ENCODE measurements at places on chromosomes 4 and X.

GRCh38 chrX:136662104-136662503 is 14.1 kb downstream of the CD40LG start:
- DNase-seq, result no peak

GRCh38 chr4:80903020-80903419 is 127.5 kb upstream of the BMP3 start:
- DNase-seq, result no peak

- no peak for DNase-seq
Measured at GRCh38 chrX:133188631-133189030, 29.5 kb downstream of the TFDP3 start.

GRCh38 chr4:83890816-83891215 is 354.9 kb downstream of the GPAT3 start:
- no peak for DNase-seq
